NCI-H2029 (cell line): ENCODE measurements at places on chromosomes 11 and 22.
A peak's percentile ranks its signal among the peaks of the same experiment; 100 is the strongest.

DNA sequence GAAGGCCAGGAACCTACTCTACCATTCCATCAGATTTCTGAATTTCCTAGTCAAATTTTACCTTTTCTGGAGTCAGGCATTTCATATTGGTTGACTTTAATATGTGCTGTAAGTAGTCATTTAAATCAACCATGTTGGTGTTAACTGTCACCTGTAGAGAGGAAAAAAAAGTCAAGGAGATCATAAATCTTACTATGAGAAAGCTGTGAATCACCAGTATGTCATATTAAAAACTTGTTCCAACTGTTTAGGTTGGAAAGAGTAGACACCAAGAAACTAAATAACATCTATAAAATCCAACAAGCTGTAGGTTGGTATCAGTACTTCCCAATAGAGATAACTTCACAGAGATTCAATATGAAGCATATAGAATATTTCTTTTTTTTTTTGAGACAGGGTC, 39.5 kb downstream of the COPB1 start:
- DNase-seq: no peak

DNA sequence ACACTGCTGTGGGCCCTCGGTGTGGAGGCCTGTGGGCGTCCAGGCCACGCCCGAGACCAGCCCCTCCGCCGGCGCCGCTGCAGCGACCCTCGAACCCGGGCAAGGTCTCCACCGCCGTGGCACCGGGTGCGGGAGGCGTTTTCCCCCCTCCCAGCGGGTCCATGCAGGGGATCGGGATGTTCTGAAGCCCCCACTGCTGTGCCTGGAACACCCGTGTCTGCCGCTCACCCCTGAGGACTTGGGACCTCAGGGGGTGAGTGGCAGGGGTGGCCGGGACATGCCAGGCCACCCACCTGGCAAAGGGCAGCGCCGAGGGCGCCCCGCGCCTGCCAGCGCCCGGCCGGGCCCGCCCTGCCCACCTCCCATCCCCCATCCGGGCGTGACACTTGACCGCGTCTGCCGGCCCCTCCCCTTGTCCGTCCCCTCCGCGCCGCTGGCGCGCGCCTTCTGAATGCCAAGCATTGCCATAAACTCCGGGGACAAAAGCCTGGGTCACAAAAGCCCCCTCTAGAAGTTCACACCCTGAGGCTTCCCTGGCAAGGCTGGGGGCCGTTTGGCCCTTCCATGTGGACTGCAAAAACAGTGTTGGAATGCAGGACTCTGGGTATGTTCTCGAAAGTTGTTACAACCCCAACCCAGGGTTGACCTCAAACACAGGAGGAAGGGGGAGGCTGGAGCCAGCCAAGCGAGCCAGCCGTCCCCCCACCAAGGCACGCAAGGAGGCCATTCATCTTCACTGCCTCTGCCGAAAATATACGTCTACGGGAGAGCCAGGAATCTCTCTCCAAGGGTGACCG, 819 bp upstream of the KCNQ1OT1 start:
- no peak for DNase-seq

GRCh38 chr22:21661991-21662390, 3.8 kb upstream of the PPIL2 start:
- no peak for DNase-seq

- no peak for DNase-seq
Observed at GRCh38 chr22:22408731-22409696, 99.5 kb downstream of the ZNF280B start.

GRCh38 chr22:43479962-43480361, 68.1 kb downstream of the MPPED1 start:
- no peak for DNase-seq

DNA sequence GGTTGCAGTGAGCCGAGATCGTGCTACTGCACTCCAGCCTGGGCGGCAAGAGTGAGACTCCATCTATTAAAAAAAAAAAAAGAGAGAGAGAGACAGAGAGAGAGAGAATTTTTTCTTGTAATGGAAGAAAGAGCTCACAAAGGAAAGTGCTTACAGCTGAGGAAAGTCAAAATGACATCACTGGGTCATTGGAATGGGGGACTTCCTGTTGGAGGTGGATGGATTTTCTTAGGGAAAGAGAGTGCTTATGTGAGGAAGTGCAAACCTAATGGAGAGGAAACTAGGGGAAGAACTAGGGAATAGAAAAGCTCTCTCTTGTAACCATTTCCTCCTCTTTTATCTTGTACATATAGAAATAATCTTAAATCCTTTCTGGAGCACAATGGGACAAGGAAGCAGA, 6.3 kb upstream of the PIWIL4 start:
- DNase-seq: no peak

DNA sequence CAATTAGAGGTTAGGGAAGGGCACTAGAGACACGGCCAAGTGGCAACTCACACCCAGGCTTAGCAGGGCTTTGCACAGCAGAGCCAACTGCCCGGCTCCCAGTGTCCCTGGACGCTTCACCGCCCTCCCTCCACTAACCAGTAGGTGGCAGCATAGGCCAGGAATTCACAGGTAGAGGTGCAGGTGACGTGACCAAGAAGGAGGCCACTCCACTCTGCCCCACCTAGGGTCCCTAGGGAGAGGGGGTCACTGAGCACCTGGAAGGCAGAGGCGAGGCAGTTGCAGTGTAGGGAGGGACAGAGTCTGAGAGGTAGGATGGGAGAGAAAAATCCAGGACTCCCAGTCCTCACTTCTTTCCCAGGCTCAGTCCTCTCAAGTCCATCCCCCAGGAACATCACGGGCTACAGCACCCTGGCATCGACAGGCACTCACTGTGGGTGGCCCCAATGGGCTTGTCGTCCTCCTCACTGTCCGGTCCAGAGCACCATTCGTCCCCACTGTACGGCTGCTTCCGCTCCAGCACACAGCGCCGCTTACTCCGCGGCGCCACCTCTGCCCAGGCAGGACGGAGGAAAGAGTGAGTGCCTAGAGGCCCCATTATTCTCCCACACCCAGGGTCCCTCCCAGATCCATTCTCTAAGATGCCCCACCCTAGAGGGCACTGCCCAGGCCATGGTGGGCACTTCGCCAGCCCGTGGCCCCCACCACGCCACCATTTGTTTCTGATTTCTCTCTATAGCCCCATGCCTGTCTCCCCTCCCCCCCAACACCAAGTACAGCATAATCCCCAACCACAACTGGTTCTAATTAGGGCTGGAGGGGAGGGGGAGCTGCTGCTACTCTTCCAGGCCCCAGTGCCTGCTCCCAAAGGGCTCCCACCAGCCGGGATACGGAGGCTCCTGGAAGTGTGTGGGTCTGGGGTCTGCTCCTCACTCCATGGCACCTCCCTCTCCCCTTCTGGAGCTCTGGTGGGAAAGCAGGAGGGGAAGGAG, 18.4 kb downstream of the BCL9L start:
- peak; percentile 73 for DNase-seq

- DNase-seq: no peak
Observed at GRCh38 chr11:134150195-134150903, 73.4 kb downstream of the NCAPD3 start.

- no peak for DNase-seq
Observed at GRCh38 chr22:34080433-34080832, 160.2 kb upstream of the LARGE1 start.

- no peak for DNase-seq
Observed at GRCh38 chr11:70250876-70251658, 19.4 kb upstream of the PPFIA1 start.
